ENCODE measurements at places on chromosomes 11 and 22.

DNA sequence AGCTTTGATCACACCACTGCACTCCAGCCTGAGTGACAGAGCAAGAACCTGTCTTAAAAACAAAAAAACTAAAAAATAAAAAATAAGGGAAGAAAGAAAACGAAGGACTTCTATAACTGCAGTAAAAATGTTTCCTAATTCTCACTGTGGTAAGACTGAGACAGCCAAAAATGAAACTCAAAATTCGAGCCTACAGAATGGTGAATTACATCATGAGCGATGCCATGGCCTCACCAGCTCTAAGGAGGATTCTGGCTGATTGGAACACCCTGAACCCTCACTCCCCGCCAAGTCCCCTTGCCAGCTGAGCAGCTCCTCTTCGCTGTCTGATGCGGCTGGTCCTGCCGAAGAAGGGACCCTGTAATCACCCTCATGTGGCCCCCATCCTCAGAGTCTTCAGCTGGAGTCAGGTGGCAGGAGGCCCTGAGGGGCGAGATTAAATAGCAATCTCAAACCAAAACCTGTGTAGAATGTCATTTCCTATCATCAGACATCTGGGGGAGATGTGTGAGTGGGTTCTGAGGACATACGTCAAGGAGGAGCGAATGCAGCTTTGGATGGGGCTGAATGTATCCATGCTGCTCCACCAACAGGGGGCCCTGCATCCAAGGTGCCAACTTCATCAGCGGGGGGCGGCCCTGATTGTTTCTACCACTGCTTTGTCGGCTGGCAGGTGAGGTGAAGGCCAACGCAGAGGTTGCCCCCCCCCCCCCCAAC, 29.2 kb downstream of the PDGFB start:
- no peak for DNase-seq

DNA sequence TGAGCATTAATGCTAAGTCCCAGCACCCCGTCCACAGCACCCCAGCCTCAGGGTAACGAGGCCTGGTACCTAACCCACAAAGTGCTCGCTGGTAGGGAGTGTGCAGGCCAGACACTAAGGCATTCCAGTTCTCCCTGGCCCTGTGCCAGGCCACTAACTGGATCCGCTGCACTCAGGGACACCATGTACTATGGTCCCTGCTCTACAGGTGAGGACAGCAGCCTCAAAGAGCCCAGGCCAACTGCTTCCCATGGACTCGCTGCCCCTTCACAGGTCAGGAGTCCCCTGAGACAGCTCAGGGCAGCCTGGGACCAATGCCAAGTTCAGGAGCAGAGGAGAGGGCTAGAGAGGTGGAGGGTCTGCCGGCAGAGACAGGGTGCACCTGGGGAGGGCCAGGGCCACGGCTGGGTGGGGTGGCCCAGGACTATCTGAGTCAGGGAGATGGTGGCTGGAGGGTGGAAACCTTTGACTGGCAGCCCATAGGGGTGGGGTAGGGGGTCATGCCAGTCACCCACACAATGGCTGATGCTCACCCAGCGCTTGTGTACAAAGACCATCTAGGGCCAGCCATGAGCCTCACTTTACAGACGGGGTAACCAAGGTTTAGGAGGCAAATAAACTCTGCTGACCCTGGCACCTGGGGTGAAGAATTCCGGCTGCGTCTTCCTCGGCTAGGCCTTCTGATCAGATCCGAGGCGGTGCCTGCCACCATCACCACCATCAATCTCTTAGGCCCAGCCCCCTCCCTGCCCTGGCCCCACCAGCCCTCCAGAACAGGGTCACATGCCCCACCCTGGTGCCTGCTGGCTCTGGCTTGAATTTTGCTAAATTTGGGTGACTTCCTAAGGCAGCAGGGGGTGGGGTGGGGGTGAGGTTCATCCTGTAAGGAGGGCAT, 5.6 kb downstream of the OSBPL5 start:
- peak; percentile 14 for DNase-seq

GRCh38 chr11:112320668-112321067, 60.0 kb upstream of the PLET1 start:
- peak; percentile 36 for DNase-seq

- no peak for DNase-seq
These were observed 1.7 kb upstream of the CALCA start for GRCh38 chr11:14973621-14974514.

- DNase-seq = no peak
These were observed 252.1 kb downstream of the SBF2 start for GRCh38 chr11:10041748-10042446.
